Stimulated activated CD8-positive, alpha-beta memory T cell treated with anti-CD3 and anti-CD28 coated beads, Interleukin-7, amount 100 ng/mL, for 24 hours (primary cell): ENCODE measurements at places on chromosomes 6 and 20.
A peak's percentile ranks its signal among the peaks of the same experiment; 100 is the strongest.

- DNase-seq: no peak
These were observed 39.4 kb downstream of the REPS1 start for GRCh38 chr6:138948546-138949179.

DNA sequence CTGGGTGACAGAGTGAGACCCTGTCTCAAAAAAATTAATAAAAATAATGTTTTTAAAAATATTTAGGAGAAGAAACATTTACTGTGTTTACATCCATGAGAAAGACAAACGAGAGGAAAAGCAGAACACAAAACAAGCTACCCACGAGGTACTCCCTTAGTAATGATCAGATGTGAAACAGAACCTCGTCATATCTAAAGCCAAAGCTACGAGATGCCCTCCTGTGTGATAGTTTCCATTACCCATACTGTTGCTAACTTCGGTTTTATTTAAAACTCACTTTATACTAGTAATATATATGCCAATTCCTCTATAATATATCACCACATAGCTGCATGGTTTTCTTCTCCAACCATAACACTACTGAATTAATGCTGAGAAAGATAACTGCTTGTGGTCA lies 21.1 kb downstream of the SUMO4 start:
- no peak for DNase-seq

DNA sequence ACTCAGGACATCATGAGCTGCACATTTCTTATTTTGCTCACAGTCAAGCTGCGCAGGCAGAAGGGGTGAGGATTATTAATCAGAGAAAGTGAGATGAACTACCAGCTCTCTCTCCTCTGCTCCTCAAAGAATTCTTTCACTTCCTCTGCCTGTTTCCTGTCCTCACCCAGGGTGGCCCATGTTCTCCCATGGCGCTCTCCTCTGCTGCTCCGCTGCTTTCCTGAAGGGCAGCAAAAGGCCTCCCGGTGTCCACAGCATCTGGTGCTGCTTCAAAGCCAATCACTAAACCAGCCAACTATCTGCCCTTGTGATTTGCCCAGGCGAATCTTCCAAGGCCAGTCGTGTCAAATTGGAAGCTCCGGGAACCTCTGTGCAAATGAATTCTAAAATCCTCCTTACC lies 324.2 kb downstream of the TPBG start:
- DNase-seq: no peak

- DNase-seq: no peak
These were observed 242.0 kb downstream of the TBXT start for GRCh38 chr6:165925474-165926156.

GRCh38 chr6:108869876-108870275 lies 21.7 kb downstream of the ARMC2 start:
- no peak for DNase-seq

GRCh38 chr6:158402184-158402583 lies 89.9 kb downstream of the TULP4 start:
- no peak for DNase-seq

DNA sequence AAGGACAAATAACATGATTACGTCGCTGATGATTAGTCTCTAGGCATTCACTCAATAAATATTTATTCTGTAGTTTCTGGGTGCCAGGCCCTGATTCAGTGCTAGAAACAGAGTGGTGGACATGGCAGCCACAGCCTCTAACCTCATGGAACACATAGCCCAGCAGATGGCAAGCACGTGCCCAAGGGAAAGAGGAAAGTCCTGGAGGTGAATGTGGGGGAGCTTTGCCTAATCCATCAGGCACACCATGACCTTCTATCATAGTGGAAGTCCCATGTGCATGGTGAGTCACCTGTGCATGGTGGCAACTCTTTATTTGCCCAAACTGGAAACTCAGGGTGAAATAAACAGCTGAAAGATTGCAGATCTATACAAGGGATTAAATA lies 143.0 kb upstream of the TNFAIP3 start:
- no peak for DNase-seq

DNA sequence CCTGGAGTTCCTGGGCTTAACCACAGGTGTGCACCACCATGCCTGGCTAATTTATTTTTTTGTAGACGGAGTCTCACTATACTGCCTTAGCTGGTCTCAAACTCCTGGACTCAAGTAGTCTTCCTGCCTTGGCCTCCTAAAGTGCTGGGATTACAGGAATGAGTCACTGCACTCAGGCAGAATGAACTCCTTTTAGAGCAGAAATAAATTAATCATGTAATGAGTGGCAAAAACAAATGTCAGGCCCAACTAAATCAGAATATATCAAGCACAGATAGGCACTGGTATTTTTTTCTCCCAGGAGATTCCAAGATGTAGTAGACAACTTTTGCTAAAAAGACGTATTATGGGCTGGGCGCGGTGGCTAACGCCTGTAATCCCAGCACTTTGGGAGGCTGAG lies 2.6 kb downstream of the RPS10 start:
- no peak for DNase-seq

- no peak for DNase-seq
These were observed 130.1 kb upstream of the DOK5 start for GRCh38 chr20:54345301-54345724.

DNA sequence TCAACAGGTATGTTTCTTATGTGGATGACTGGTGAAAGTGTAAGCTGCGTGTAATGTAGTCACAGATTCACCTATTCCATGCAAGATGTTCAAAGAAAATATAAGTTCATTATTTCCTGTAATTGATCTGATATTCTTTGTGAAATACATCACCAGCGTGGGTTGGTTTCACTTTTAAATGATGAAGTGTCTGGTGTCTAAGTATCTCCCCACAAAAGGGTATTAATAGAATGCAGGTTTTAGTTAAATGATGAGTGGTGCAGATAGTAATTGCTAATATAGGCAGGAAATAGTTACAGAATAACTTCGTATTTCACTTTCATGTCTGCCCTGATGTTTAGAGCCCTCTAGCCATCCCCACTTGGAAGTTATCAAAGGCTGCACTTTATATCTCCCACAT lies 22.2 kb downstream of the PGBD1 start:
- no peak for DNase-seq

GRCh38 chr6:108030211-108030610 lies 44.3 kb downstream of the OSTM1 start:
- no peak for DNase-seq

GRCh38 chr6:4896401-4896800 lies 107.4 kb downstream of the RPP40 start:
- DNase-seq: no peak

DNA sequence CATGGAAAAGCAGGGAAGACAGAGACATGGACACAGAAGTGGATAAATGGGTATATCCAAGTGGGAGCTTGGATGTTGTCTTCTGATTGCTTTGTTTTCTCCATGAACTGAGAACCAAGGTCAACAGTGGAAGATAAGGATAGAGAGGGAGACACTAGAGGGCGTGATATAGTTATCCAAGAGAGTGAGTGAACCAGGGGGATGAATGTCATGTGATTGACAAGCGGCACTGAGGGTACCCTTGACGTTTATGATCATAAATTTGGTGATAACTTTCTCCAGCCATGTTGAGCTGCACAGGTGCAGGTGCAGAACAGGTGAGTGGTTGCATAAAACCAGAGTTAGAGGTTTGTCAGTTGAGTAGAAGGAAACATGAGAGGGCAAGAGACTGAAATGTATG lies 20.7 kb downstream of the EBF4 start:
- DNase-seq: no peak

- peak; percentile 17 for DNase-seq
These were observed 23.0 kb downstream of the IL17F start for GRCh38 chr6:52221302-52221701.

DNA sequence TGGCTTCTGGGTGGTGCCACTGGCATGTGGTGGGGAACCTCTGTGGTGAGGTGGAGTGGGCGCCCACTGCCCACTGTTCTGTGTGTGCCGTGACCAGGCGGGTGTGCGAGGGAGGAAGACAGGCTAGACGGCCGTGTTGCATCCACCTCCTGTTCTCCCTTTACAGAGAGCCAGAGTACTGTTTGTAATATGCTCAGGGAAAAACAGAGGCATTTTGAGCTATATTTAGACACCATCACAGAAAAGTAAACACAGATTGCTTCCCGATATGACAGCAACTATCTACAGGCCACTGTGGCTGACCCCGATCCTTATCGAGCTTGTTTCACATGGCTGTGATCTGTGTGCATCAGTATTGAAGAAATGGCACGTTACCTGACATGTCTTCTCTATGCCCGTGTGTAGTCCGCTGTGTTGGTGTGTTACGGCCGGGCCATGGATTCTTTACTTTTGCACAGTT lies 45.6 kb downstream of the ARID1B start:
- DNase-seq: no peak

- DNase-seq: no peak
These were observed 90.8 kb downstream of the THBS2 start for GRCh38 chr6:169162752-169163407.

GRCh38 chr6:166502453-166502852 lies 84.0 kb downstream of the RAMACL start:
- no peak for DNase-seq
